Lung (tissue), 17 donors: ENCODE measurements at places on chromosomes 4 and X.

DNA sequence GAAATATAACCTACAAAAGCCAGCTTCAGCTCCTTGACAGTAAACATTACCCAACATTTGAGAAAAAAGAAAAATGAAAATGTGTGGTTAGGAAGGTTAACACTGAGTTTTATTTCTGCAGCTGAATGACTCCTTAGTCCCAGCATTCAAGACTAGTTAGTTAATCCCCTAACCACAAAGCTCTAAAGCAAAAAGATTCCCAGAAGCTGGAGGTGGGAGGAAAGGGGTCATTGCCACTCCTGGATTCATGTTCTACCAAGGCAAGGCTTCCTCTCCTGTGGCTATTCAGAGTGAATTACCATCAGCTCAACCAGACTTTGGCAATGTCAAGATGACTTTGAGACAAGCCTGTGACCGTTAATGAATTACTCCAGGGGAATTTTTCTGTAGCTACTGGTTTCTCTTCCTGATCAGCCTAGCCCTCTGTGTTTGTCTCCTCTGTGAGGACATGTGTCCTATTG, 63.6 kb downstream of the HADH start:
- no peak for DNase-seq

- DNase-seq = no peak
Observed at GRCh38 chr4:7775396-7775795, 164.3 kb downstream of the AFAP1 start.

GRCh38 chrX:65578346-65578745, 43.8 kb upstream of the LAS1L start:
- peak; percentile 26 for DNase-seq

DNA sequence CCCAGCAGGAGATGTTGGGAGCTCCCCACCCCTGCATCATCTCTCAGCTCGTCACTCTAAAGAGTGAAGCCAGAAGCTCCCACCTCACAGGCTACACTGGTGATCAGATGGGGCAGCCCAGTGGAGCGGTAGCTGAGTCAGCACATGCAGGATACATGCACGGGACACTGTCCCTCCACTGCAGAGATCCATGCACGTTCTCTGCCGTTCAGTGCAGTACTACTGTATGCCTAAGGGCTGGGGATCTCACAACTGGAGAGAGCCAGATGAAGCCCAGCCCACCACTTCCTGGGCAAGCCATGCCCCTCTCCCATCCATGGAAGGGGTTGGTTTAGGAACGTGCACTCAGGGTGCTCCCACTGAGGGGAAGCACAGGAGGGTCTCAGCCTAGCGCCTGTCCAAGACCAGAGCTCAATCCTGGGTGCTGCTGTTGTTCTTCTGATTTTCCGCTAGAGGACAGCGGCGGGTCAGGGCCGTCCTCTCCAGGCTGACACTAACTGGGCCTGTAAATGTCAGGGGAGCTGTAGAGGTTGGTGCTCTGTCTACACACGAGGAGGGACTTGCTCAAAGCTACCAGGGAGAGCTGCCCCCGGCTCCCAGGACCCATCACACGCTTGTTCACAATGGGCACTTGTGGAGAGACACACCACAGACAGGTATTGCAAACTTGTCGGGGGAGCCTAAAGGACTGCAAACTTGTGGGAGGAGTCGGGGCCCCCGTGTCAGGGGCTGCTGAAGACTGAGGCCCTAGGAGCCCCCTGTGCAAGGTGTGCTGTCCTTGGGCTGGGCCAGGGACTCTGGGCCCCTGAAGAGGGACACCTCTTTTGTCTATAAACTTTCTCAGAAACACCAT, 18.2 kb upstream of the ABLIM2 start:
- peak; percentile 61 for DNase-seq

GRCh38 chr4:143407888-143408287, 71.2 kb downstream of the GAB1 start:
- no peak for DNase-seq

DNA sequence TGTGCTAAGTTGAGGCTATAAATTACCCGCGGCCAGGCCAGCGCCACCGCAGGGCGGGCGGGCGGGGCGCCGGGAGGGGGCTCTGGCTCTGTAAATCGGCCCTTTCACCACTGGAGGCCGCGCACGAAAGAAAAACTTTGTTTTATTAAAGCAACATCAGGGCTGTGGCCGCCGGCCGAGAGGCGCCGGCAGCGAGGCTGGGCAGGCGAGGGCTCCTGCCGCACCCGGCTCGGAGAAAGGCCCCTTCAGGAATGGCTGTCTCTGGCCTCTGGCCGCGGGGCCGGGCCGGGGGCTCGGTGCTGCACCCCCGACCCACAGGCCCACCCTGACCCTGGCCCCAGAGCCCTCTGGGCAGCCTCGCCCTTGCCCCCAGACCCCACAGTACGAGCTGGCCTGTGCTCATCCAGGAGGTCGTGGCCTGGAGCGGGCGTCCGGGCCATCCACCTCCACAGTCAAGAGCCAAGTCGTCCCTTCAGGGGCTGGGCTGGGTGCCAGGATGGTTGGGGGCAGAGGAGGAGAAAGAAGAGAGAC, 29.5 kb upstream of the FGFR3 start:
- peak; percentile 82 for DNase-seq
